Osteocyte (in vitro differentiated cells): ENCODE measurements at places on chromosomes 7 and 10. TPM values are rescaled to one million over a fixed set of nuclear protein-coding genes. Genes with fewer than 3 reads are reported as not detected.

- H3K27me3 ChIP-seq: peaks cover 8% of the 10 kb centered on the region
- DNase-seq: no peak
- no peaks in the 10 kb centered on the region for H3K36me3 ChIP-seq
- H3K4me3 ChIP-seq: no peak overlapping the region
These were observed 250.9 kb upstream of the TMEM72 start for GRCh38 chr10:44660271-44660670.

PLPP4 gene
- 1.9 and 2.0 TPM in 2 replicates for total RNA-seq

DNA sequence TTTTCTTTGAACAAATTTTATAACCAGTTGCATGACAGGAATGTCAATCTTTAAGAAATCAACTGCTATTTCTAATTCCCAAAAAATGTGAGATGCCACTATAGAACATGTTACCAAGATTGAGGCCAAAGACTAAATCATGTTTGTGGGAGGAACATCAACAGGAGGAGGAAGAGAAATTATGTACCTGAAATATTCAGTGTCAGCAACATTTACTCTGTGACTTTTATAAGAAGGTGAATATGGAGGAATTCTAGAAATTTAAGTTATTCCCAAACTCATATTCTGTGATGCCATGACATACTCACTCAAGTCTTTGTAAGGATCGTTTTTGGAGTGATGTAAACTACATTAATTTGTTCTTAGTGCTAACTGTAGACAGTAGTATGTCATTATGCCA lies 408.4 kb downstream of the SH2D4B start:
- no peaks in the 10 kb centered on the region for H3K4me1 ChIP-seq
- DNase-seq: no peak
- no peaks in the 10 kb centered on the region for H3K36me3 ChIP-seq
- H3K27me3 ChIP-seq: no peaks in the 10 kb centered on the region
- H3K4me3 ChIP-seq: no peak overlapping the region

GRCh38 chr7:152383341-152384234 lies 52.2 kb downstream of the KMT2C start:
- no peak for DNase-seq
- no peaks in the 10 kb centered on the region for H3K36me3 ChIP-seq
- no peaks in the 10 kb centered on the region for H3K27me3 ChIP-seq
- H3K4me3 ChIP-seq: no peak overlapping the region
- peaks cover 13% of the 10 kb centered on the region for H3K4me1 ChIP-seq

DNA sequence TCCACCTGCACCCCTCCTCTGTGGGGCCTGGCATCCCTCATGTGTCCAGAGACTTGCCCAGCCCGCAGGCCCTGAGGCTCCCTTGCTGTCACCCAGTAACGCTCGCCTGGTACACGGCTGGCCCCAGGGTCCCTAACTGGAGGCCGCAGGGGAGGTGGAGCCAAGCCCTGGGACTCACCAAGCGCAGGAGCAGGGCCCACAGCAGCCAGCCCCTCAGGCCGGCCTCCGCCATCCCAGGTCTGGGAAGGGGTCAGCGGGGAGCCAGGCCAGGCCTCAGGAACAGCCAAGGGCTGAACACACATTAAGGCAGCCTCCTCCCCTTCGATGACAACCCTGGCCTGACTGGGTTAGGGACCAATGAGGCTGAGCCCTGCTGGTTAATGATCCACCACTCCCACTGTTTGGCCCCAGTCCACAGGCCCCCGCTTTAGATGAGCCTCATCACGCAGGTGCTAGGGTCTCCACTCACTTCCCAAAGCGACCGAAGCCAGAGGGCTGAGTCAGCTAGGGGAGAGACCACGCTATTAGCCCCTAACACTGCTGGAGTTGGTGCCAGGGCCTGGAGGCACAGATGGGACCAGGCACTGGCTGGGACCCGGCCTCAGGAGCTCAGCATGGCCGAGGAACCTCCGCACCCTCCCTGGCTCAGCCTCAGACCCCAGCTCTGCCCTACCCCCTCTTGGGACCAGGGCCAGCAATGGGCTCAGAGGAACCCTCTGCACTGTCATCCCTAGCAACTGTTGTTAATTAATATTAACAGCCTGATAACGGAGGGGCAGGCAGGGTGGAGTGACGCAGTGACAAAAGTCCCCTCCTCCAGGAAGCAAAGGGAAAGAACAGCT lies at the start of gene NPC1L1:
TSS of gene NPC1L1 (minus strand) at position 303 of the 842 bp plus-strand sequence. CDS start at position 232, 71 bp downstream.
- H3K4me3 ChIP-seq: no peak within 1 kb of the TSS
- no peak for DNase-seq
- H3K4me1 ChIP-seq: no peaks in the 10 kb centered on the region

GIMAP8 gene
- total RNA-seq: not detected in 2 replicates

DNA sequence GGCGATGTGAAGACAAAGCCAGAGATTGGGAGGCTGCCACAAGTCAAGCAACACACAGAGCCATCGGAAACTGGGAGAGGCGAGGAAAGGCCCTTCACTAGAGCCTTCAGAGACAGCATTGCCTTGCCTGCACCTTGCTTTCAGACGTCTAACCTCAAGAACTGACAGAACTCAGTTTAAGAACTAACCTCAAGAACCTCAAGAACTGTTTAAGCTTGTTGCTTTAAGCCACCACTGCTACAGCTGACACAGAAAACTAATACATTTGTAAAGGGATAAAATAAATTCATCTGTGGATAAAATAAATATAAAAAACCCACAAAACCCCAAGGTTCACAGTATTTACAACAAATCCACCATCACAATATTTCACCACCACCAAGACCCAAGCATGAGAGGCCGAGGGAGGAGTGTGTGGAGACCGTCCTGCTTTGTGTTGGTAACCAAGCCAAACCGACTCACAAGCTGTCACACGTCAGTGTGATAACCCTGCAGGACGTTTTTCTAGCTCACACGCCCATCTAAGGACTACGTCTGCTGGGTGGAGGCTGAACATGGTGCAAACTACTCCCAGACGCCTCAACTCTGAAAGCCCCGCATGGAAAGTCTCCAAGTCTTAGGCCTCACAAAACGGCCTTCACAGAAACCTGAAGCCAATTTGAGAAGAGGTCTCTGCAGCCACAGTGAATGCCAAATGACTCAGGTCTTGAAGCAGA lies 116.8 kb downstream of the ABLIM1 start:
- DNase-seq: no peak
- peaks cover 10% of the 10 kb centered on the region for H3K36me3 ChIP-seq
- H3K4me1 ChIP-seq: peaks cover 14% of the 10 kb centered on the region
- H3K27me3 ChIP-seq: no peaks in the 10 kb centered on the region
- no peak overlapping the region for H3K27ac ChIP-seq

MALRD1 gene
- total RNA-seq: 0.56 TPM in 1 of 2 replicates, not detected in the other

DNA sequence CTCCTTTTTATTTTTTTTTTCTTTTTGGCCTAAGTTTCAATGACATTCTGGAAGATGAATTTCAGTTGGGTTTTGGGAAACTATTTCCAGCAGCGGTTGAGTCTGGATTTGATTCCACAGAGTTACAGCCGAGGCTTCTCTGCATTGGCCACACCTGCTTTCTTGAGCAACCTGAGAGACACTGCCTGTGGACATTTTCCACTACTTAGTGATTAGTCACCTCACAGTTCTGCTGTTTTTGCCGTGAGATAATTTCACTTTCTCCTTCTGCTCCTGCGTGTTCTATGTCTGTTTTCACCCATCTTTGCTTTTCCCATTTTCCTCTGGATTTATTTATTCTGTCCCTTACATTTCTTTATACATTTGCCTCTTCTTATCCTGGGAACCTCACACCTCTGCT lies 243.0 kb downstream of the BICC1 start:
- peak overlapping the region; percentile 99 for H3K27ac ChIP-seq
- peak overlapping the region; percentile 71 for H3K4me3 ChIP-seq
- no peaks in the 10 kb centered on the region for H3K36me3 ChIP-seq

DNA sequence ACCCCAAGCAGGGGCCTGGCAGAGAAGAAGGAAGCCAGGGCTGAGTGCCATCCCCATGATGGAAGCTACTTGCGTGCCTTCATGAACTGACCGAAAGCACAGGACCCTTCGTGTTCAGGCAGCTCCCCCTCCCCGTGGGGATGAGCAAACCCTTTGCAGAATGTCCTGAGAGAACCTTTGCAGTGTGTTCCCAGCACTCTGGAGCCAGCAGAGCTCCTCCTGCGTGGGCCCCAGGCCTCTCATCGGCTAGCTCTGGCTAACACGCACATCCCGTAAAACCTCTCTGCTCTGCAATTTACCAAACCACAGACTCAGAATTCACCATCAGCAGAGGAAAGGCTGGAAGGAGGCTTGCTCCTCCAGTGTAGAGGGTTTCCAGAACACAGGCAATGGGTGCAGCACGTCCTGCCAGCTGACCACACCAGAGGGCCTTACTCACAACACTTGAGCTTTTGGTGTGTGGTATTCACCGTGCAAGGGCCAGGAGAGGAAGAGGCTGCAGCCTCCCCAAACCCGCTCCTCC lies 3.1 kb downstream of the SH3PXD2A start:
- H3K36me3 ChIP-seq: no peaks in the 10 kb centered on the region
- DNase-seq: no peak
- peaks cover 49% of the 10 kb centered on the region for H3K27me3 ChIP-seq
- no peak overlapping the region for H3K4me3 ChIP-seq
- H3K27ac ChIP-seq: no peak overlapping the region

DNA sequence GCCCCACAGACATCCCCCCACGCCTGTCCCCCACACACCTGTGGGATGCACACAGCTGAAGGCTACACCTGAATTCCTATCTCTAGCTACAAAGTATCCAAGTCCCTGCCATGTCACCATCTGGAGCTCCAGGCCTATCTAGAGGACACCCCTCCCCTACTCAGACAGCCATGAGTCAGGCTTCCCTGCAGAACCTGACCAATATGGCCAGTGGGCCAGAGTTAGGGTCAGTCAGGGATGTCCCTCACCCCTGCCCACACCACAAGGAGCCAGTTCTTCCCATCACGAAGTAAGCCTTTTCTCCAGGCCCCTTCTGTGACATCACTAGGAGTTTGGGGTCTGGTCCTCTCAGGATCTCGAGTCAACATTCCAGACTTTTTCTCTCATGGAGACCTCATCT lies 10.6 kb upstream of the SLC18A3 start:
- peaks cover 17% of the 10 kb centered on the region for H3K27me3 ChIP-seq
- DNase-seq: peak; percentile 59
- H3K4me3 ChIP-seq: no peak overlapping the region
- no peaks in the 10 kb centered on the region for H3K36me3 ChIP-seq

- H3K36me3 ChIP-seq: no peaks in the 10 kb centered on the region
- DNase-seq: no peak
- H3K27me3 ChIP-seq: peaks cover 10% of the 10 kb centered on the region
- no peak within 1 kb of the TSS for H3K27ac ChIP-seq
- no peak within 1 kb of the TSS for H3K4me3 ChIP-seq
These were observed at the start of gene LMOD2 for GRCh38 chr7:123655614-123656013. LMOD2 (plus strand) TSS chr7:123655866; CDS start chr7:123655964, 98 bp downstream.

DNA sequence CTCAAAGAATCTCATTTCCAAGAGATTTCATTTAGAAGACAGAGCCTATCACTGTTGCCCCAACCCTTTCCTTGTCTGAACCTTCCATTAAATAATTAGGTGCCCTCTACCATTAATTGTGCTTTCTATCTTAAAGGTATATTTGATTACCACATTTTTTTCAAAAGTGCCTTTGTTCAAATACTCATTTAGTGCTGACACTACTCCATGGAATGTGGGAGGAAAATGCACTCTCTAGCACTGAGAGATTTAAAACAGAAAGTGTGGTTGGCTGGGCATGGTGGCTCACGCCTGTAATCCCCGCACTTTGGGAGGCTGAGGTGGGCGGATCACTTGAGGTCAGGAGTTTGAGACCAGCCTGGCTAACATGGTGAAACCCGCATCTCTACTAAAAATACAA lies 119.8 kb downstream of the CACNA2D1 start:
- H3K4me1 ChIP-seq: peaks cover 6% of the 10 kb centered on the region
- no peaks in the 10 kb centered on the region for H3K27me3 ChIP-seq
- no peak overlapping the region for H3K4me3 ChIP-seq

DNA sequence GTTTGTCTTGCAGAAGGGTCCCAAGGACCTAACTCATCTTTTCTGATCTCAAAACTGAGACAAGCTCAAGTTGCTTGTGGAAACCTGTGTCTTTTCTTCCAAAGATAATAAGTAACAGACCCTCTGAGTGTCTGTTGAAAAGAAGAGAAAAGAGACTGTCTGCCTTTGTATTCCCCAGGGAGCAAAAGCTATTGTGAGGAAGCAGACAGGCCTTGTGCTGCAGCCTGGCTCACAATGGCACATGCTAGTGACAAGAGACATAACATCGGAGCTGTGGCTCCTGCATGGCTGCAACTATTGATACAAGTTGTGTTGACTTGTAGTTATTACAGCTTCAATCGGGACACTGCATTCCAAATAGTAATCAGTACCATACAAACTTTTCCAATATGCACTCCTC lies 202.9 kb downstream of the DKK1 start:
- H3K27ac ChIP-seq: peak overlapping the region; percentile 5
- no peaks in the 10 kb centered on the region for H3K27me3 ChIP-seq
- no peak overlapping the region for H3K4me3 ChIP-seq
- H3K36me3 ChIP-seq: no peaks in the 10 kb centered on the region
- no peak for DNase-seq

DNA sequence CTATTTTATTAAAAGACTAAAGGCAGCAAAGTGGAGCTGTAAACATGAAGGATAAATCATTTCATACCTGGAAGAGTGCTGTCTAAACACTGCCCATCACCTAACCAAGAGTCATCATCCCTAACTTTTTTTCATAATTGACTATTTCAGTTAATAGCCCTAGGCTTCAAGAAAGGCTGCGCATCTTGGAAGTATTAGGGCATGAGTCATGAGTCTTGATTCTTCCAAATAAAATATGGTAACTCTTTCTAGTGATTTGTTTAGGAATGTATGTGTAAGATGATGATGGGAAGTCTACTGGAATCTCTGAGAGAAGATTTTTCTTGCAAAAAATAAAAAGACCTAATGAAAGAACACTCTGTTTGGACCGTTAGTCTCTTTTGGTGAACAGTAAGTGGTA lies 207.7 kb upstream of the AHR start:
- H3K4me1 ChIP-seq: peaks cover 21% of the 10 kb centered on the region
- peaks cover 4% of the 10 kb centered on the region for H3K36me3 ChIP-seq
- DNase-seq: no peak
- peak overlapping the region; percentile 75 for H3K27ac ChIP-seq
- no peak overlapping the region for H3K4me3 ChIP-seq
- H3K27me3 ChIP-seq: no peaks in the 10 kb centered on the region
